ENCODE measurements at places on chromosomes 3 and 15.
A peak's percentile ranks its signal among the peaks of the same experiment; 100 is the strongest.

DNA sequence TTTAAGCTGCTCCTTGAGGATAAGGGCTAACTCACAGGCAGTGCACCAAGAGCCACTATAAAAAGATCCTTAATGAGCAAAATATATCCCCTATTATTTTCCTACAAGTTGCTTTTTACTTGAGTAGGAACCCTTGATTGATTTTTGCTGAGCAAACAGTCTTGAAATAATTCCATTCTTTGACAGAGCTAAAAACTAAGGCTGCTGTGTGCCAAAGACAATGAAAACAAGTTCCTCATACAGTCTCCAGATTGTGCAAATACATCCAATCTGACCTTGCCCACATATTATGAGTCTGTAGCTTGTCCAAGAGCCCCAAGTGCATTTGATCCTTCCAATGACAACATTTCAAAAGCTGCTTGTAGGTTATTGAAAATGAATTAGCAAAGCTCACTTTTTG lies 15.0 kb downstream of the PRKAR2A start:
- DNase-seq = no peak

DNA sequence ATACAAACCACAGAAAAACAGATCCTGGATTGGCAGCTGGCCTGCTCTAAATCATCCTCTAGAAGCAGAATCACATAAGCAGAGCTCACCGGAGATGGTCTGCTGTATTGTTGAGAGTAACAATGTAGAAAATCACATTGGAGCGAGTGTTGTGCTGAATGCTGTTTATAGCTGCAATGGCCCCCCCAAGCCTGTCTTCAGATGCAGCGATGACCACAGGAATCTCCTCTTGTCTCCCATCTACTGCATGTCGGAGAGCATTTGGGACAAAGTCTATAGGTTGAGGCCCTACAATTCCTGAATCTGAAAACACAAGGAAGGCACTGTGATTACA lies 8.0 kb downstream of the GLT8D1 start:
- DNase-seq = no peak

- DNase-seq = peak; percentile 68
These were observed 67.7 kb downstream of the IFT80 start for GRCh38 chr3:160331127-160331937.

- no peak for DNase-seq
These were observed 205.9 kb upstream of the HES1 start for GRCh38 chr3:193929921-193930646.

DNA sequence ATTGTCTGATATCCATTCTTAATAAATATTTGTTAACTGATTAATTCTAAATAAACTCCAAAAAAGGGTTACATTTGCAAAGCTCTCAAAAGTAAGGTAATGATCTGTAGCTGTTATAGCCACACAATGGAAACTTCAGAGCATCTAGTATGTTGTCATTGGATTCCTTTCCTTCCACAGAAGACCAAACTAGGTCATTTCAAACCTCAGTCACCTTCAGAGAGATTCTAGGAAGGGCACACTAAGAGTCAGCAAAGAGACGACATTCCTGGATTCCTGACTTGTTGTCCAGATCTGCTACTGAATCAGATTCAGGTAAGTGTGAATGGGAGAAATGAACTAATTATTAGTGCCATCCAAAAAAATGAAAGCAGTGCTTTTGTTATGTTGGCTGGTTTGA lies 3.0 kb upstream of the COL8A1 start:
- no peak for DNase-seq

DNA sequence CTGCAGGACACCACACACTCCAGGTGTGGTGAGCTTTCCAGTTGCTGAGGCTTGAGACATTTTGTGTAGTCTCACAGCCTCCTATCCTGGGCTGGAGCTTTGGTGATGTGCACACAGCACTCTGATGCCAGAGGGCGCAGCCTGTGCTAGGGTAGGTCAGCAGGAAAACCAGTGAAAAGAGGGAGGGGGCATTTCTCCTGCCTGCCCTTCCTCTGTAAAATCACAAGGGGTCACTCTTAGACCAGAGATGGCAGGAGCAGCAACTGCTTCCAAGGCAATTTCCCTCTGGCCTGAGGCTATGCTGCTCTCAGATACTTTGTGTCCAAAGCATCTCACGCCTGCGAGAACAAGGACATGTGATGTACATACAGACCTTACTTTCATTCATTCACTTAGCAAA lies 16.5 kb upstream of the MUSTN1 start:
- peak; percentile 7 for DNase-seq

- DNase-seq = no peak
These were observed 15.3 kb upstream of the RPL32 start for GRCh38 chr3:12856626-12857025.

DNA sequence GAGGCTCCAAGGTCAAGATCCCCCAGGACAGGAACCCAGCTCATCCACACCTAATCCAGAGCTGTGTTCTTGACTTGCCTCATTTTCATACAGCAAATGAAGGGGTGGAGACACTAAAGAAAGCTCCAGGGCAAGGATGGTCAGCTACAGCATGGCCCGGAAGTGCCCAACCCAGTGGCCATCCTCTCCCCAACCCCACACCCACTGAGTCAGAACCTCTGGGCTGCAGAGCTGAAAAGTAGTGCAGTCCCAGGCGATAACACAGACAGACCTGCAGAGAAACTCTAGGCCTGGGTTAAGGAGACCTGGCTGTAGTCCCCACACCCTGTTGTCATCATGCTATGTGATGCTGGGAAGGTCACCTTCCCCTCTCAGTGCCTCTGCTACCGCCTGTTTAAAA lies 85.3 kb downstream of the SEMA5B start:
- no peak for DNase-seq

DNA sequence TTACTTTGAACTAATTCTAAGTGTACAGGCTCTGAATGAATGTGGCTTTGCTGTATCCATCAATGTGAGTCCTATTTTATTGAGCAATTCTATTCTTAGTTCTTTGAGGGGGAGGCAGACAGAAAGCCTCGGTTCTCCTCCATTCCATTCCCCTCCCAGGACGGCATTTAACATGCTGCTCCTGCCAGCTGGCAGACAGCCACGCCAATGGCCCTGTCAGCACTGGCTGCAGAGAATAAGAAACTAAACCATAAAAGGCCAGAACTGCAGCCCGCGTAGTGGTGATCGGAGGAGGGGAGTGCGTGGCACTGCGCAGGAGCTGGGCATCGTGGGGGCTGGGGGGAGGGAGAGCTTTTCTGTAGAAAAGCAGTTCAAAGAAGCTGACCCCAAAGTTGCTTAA lies 76.0 kb upstream of the HACD2 start:
- DNase-seq = peak; percentile 50

DNA sequence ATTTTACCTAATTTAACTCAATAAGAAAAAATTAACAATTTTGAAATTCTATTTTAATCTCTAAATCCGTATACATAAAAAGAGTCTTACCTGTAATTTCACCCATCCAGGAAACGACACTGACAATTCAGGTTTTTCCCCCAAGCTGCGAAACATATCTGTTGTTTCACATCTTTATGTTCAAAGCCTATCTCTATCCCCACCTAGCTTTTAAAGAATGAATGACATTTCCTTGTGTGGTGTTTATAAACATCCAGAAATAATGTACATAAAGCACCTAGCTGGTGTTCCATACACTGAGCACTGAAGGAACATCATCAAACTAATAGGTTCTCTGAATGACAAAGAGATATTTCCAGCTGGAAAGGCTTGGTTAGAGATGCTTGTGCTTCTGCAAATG lies 867.8 kb downstream of the SQOR start:
- peak; percentile 9 for DNase-seq

- no peak for DNase-seq
These were observed 12.0 kb downstream of the DNASE1L3 start for GRCh38 chr3:58198804-58199203.
